ENCODE measurements at places on chromosomes 7 and 10. TPM values are rescaled to one million over a fixed set of nuclear protein-coding genes. Genes with fewer than 3 reads are reported as not detected.

DNA sequence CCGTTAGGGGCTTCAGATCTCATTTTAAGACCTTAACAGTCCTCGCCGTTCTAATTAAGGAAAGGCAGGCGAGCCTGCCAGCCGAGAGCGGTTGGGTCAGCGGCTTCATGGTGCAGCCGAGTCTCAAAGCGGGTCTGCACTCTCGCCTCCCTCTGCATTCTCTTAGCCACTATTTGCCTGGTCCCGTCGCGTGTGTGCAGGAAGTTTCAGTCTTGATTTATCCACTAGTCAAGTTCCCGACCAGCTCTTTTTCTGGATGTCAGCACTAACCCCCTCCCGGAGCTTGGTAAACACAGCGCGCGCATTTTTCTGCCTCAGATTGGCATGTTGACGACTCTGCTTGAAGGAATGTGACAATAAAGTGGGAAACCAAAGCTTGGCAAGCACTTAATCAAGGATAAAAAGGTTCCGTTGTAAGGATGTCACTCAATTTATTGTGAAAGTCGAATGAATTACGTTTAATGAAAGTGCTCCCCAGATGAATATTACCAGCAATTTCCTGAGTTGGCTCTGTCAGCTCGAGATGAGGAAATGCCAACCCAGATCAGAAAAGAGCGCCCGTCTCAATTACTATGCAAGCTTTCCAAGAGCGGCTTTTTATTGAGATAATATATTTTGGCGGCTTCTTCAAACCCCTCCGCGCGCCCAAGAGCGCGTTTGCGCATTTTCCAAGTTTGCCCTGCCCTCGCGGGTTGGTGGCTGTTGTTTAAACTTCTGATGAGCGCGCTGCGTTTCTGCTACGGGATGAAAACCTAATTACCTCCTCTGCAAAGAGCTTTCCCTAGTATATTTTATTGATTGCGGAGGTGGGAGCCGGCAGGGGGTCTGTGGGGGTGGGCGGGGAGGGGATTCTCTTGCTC is 7.9 kb downstream of the NXPH1 start:
- no peak for DNase-seq

DNA sequence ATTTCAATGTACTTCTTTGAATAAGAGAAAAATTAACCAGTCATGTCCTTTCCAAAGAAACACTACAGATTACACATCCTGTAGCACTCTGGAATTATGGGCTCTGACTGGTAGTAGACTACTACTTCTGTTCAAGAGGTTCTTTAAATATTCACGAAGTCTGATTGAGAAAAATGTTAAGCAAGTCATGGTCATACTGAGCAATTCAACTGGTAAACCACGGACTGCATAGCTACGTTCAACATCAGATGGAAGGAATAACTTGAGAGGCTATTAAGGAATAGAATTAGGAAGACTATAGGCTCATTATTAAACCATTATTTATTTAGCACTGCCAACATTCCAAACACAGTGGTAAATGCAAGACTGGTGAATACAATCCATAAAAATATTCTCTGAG is 160.8 kb downstream of the IMMP2L start:
- DNase-seq: no peak

GRCh38 chr7:16693601-16694318 is 47.8 kb downstream of the BZW2 start:
- DNase-seq: no peak

DNA sequence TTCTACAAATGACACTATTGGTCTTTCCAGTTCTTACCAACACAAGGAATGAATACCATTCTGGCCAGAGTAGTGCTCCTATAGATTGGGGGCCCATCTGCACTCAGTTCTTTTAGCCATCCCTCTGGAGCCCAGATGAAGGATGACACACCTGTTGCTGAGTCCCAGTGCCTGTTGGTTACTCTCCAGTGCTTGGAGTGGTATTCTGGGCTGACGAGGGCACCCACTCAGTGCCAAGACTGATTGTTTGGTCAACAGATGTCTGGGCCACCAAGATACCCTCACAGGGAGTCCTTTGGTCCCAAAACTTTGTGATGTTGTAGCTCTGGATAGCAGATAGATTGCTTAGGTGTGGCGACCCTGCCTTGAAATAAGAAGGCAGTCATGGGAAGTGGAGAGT is 23.7 kb upstream of the ITGA8 start:
- no peak for DNase-seq

DNA sequence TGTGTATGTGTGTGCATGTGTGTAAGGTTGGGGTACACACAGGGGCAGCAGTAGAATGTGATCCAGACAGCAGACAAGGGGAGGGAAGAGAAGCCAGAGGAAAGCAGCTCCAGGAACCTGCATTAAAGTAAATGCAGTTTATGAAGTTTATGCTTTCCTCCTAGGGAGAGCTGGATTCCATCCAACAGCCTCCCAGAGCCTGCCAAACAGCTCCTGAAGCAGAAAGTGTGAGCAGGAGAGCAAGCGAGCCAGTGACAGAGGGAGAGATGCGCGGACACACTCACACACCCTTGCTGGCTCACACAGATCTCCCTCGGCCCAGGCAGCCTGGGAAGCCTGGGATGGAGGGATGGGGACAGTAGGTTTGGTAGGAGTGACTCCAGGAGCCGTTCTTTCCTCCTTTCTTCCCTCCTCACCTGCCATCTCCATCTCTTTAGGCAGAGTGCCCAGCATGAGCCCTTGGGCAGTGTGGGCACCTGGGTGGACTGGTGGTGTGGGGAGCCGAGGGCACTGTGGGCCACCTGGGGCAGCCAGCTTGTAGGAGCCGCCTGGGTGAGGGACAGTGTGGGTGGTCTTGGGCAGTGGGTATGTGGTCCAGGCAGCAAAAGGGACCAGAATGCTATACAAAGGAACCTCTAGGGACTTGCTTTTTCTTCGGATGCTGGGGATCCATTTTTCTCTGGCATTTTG is 46.1 kb downstream of the PAX2 start:
- no peak for DNase-seq

FKBP6 gene
- not detected for polyA plus RNA-seq

Data from CD14-positive monocyte (primary cell).